ENCODE measurements at places on chromosomes 1 and 21.

DNA sequence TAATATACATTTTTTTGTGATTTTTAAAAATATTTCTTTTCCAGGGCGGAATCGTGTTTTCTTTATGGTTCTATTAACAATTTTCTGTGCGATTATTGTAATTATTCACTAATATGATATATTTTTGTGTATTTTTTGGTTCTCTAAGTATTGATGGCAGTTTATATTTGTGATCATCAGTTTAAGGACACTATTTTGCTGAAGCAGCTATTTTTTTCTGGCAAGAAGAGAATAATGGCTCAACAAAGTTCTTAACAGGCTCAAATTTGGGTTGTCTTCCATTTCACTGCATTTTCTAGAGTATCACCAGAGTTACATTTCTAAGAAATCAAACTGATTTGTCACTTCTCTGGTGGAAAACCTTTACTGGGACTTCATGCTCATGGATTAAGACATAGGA is 178.4 kb downstream of the HS2ST1 start:
- no peak for DNase-seq

DNA sequence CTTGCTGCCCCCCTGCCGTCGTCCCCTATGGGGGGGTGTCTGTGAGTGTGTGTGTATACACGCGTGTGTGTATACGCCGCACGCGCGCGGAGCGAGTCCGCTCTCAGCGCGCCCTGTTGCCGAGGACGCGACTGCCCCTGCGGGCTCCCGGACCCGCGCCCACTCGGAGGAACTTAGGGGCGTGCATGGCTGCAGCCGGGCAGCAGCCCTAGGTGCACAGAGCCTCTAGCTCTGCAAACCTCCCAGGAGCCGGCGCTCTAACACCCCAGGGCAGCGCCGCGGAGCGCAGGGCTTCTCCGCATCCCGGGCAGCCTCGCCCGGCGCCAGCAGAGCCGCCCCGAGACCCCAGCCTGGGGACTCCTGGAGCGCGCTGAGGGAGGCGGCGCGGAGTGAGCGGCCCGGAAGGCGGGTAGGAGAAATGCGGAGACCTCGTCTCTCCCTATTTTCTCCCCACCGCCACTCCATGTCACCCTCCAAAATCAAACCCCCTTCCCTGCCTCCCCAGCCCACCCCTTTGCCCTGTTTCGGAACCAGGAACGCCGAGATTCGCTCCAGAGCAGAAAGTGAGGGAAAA is 574 bp downstream of the ITPKB start:
- peak; percentile 51 for DNase-seq

DNA sequence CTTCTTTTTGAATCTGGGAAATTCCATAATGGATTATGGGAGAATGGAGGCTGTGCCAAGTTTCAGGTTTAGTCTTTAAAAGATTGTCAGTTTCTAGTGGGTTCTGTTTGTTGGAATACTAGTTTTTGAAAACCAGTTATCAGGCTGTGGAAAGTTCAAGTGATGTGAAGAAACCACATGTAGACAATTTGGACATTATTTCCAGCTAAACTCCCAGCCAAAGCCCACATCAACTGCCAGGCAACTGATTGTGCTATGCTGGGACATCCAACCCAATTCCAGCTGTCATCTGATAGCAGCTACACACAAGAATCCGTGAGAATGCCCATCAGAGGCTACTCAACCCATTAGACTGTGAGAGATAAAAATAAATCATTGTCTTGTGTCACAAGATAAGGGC is 546.1 kb upstream of the ADAMTS5 start:
- no peak for DNase-seq

GRCh38 chr1:181635110-181635509 is 151.8 kb downstream of the CACNA1E start:
- DNase-seq = no peak

- no peak for DNase-seq
These were observed 45.6 kb downstream of the XCL2 start for GRCh38 chr1:168498159-168498631.

DNA sequence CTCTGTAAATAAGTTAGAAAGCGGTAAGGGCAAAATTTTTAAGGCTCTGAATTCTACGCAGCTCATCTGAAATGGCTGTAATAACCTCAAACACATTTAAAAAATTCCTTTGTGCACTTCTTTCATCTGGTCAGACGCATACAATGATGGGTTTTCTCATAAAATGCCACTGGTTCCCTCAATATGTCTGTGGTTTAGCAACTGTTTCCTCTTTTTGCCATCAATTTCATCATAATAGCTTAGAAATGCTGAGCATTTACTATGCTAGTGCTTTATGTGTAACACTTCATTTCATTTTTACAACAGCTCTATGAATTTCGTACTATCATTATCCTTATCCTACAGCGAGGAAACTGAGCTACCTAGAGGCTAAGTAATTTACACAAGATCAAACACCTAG is 35.3 kb upstream of the DMRTA2 start:
- DNase-seq = no peak

GRCh38 chr1:233614743-233615521 is 1.0 kb downstream of the KCNK1 start:
- no peak for DNase-seq

DNA sequence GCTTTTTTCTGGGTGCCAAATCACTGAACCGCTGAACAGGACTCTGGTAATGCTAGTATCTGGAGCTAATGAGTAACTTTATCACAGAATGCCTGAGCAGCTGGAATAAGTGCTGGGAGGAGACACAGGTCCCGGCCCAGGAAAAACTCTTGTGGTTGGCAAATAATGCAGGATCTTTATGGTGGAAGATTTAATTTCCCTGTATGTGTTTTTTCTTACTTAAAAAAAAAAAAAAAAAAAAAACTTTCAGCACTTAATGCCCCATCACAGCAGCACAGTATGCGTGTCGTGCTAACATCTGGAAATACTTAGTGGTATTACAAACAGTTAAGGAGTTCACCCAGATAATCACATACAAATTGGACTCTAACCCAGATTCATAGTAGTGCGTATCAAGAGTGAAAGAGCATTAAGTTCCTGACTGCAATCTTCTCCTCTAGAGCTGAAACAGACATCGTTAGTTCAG is 220.7 kb downstream of the TOMM20 start:
- no peak for DNase-seq

DNA sequence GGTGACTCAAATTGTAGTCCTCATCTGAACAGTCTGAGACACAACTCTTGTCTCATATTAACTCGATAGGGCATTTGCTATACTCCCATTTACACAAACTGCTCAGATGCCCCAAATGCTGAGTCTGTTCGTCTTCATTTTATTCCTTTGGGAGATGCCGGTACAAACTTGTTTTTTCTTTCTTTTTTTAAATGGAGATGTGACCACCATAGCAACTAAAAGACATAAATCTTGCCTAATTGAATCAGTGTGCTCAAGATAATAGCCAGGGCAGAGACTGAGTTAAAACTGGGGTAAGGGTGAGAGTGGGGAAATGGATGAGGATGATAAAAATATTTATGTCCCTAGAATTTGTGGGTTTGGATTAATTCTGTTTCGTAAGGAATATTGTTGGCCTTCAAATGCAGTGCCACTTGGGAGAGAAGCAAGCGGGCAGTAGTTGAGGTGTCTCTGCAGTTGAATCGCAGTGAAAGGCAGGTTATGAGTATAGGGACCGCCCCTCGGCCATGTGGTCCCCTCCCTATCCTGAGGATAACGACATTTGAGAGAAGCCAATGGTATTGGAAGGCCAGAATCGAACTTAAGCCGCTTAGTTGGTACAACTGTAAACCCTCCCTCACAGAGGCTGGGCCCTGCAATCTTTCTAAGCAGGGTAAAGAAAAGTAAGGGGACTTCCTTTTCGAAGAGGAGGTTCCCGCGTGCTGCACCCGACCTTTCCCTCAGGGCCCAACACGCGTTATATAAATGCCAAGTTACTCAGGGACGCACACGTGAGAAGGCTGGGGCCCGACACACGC is 859 bp upstream of the LRRC8B start:
- DNase-seq = peak; percentile 30

DNA sequence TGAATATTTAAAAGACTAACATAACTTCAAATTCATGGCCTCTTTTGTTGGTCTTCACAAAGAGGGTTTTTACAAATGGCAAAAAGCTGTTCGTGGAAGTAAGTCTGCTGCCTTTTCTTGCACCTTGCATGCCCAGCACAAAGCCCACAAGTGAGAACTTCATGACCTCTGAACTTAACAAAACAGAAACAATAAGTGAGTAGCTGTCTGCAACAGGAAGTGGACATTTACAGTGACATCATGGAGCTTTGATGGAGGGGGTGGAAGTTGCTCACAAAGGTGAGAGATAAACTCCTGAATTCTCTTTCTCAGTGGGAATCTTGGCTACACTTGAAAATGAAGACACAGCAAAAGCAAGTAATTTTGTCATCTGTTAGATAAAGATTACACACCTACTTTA is 303.3 kb upstream of the DEPDC1 start:
- no peak for DNase-seq

DNA sequence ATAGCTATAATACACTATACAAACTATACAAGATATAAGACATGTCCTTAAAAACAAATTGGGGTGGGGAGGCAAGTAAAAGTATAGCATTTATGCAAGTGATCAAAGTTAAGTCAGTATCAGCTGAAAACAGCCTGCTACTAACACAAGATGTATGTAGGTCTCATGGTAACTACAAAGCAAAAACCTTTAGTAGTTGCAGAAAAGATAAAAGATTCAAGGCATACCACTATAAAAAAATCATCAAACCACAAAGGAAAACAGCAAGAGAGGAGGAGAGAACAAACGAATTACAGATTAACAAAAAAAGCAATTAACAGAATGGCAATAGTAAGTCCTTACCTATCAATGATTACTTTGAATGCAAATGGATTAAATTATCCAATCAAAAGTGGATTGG is 22.7 kb downstream of the ERO1B start:
- no peak for DNase-seq

DNA sequence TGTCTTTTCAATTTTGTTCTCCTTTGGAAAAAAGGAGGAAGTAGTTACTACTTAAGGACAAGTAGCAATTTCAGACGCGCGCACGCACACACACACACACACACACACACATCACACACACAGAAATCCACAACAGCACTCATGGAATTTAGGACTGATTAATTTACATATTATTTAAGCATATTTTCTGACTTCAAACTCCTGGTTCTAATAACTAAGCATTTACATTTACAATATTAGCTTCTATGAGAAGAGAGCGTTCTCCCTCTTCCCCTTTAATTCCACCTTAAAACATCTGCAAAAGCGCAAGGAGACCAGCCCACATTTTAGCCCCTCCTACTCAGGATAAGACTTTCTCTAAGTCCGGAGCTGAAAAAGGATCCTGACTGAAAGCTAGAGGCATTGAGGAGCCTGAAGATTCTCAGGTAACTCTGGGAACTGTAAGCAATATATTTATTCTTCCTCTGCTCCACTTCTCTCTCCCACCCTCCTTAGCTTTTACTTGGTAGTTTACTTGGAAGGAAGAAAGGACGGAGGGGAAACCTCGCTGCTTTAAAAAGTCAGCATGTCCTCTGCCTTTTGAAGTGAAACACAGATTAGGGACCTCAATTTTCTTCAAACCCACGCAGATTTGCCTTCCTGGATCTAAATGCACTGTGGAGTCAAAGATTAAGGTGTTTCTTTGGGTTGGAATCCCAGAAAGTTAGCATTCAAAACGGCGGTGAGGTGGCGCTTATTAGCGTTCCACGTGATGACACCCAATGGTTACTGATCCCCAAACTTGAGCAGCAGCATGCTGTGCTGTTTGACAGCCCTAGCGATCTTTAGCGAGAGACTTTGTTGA is at the start of gene PLA2G4A:
PLA2G4A (plus strand) TSS at position 339 of the 844 bp plus-strand sequence. CDS start 25,406 bp downstream, outside the sequence.
- no peak for DNase-seq

DNA sequence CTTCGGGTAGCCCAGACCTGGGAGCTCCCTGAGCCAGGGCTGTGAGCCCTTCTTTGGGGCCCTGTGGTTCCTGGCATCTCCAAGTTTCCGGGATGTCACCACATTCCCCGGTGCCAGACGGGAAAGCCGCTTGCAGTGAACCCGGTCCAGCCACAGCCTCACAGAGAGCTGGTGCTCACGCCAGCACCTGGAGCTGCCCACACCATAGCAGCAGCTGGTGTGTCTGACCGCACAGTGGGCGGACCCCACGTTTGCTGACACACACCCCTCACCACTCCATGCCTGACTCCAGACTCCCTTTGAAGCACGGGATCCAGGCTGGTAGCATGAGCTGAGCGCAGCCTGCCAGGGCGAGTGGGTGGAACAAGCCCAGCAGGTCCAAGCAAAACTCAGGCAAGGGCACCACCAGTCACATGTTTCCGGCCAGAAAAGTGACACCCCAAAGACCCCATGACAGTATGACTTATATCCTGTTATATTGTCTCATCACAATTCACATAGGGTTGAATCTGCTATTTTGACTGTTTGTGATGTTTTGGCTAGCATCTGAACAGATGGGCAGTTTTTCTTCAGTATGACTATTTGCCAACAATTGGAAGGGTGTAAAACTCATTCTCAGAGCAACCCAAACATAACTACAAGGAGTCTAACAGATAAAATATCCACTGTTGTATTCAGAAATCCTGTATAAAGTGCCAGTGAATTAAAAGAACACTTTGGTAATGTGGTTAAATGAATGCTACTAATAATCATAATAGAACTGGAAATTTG is 285.4 kb downstream of the SMYD3 start:
- no peak for DNase-seq

DNA sequence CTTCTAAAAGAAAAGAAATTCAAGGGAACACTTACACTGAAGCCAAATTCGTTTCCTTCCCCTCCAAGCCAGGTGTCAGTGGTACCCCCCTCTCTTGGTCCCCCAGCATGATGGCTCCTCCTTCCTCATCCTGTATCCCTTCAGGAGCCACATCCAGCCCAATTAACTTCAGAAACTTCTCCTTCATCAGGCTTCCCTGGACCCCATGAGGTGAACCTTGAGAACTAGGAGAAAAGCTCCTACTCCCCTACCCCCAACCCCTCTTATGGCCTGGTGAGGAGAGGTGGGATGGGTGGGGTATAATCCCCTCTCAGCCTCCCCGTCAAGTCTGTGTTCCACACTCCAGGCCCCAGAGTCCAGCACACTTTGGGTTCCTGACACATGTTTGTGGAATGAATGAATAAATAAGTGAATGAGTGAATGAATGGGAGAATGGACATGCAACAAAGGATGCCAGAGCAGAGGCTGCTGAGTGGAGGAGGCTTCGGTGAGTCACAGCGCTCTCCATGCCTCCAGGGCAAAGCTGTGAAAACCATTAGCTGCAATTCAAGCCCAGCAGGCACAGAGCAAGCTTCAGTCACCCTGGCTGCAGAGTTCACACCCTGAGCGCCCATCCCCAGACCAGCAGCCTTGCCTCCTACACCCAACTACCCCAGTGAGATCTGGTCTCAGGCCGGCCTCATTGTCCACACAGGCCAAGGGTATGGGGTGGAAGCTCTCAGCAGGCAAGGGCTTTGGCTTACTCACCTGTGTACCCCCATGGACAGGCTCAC is 43.8 kb downstream of the BATF3 start:
- DNase-seq = no peak

DNA sequence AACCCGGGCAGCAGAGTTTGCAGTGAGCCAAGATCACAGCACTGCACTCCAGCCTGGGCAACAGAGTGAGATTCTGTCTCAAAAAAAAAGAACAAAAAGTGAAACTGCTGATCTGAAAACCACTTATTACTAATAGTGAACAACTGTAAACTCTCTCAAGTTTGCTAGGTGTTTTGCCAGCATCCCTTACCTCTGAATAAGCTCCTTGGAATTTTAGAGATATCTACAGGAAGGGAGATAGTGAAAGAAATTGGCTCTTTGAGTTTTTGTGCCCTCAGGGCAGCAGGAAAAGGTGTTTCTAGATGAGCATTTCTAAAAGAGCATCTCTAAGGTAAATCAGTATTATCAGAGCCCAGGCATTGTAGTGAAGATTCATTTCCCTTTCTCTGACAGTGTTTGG is 27.1 kb downstream of the PARK7 start:
- no peak for DNase-seq

- no peak for DNase-seq
These were observed 20.5 kb upstream of the CD55 start for GRCh38 chr1:207300970-207301369.

Data from activated naive CD4-positive, alpha-beta T cell (primary cell).